Suppressor macrophage treated with lipopolysaccharide for 1 hour (primary cell): ENCODE measurements at places on chromosomes 12 and 14.

GRCh38 chr12:96213869-96214268, 19.7 kb downstream of the ELK3 start:
- no peak for DNase-seq

GRCh38 chr12:78430551-78430950, 434.0 kb upstream of the SYT1 start:
- no peak for DNase-seq

DNA sequence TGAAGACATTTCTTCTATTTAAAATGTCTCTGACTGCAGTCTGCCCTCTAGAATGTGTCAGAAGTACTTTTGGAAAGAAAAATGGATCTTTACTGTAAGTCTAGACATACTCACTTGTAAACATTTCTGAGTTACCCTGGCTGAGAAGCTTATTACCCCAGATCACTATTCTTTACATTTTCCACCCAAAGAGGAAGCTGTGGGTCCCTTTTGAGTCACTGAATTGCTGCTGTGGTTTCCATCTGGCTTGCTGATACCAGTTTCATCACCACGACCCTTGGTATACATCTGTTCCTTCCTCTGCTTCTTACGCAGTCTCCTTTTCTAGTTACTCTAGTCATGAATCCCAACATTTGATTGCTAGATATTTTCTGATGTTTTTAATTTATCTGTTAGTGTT, 20.2 kb upstream of the CLEC4D start:
- peak; percentile 95 for DNase-seq

DNA sequence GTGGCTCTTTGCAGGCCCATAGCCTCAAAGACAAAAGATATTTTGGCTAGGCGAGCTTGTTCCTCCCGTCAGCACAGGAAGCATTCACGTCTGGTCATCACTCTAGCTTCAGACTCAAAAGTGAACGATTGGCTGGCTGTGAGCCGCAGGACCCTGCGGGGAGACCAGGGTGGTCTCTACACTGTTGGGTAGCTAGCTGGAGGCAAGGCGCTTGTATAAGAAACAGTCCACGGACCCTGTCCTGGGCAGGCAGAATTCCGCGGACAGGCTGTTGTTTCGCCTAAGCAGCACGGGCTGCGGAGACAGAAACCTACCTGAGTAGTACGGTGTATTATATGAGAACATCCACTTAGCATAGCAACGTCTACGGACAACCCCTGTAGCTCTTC, 29.6 kb downstream of the WBP11 start:
- DNase-seq, result no peak

DNA sequence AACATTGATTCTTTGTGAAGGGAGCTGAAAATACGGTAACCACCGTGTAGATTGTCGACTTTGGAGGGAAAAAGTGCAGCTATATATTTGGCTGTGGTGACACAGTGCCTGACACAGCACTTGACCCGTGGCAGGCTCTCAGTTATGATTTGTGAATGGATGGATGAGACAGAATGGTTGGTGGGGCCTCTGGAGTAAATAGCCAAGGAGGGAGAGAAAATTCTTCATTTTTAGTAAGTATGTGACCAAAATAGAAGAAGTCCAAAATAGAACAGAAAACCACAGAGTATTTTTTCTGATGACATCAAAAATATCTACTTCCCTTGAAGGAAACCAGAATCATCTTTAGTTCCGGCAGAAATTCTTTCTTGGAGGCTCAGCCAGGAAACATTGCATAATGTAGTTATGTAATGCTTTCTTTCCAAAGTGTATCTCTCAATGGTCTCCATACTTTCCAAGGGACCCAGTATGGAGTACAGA, 82.0 kb upstream of the WSCD2 start:
- peak; percentile 80 for DNase-seq

- peak; percentile 92 for DNase-seq
Measured at GRCh38 chr14:68757618-68758081, 35.2 kb downstream of the ZFP36L1 start.

DNA sequence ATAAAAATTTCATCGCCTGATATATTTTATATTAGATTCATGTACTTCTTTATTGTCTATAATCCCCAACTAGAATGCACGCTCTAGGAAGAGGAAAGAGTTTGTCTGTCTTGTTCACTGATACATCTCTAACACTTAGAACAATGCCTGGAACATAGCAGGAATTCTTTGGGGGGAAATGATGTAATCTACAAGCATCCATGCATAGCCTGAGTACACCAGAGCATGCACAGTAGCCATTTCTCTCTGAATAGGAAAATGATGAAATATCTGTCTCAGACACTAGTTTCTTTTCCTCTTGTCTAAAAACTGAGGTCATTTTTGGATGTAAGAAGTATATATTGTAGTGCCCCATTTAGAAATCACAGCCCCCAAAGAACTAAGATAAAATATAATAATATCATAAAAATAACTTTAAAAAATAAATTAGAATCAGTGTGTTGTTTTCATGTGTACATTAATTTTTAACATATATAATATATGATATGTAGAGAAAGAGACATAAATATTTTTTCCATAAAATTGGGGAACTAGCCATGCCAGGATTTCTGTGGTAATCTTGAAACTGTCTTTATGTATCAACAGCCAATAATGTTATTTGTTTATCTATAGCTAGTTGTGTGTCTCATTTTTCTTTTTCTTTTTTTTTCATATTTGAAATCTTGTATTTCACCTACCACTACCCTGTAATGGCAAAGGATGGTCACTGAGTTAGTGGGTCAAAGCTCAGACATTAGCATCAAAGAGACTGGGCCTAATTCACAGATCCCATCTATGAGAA, 155.6 kb upstream of the TMCC3 start:
- DNase-seq, result peak; percentile 73

DNA sequence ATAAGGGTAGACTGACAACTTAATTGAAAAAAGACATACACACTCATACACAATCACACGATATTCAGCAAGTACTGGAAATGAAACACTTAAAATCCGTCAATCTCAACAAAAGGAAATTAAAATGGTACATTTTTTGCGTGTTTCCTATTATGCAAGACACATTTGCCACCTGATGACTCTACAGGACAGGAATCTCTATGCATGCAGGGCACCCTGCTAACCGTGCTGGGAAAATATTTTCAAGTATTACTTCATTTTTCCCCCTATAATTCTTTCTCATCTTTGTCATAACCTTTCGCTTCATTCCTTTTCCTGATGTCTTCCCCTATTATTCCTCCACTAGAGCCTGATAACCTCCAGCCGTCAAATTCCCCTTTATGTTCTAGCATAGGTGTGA, 150.2 kb downstream of the TMEM132D start:
- no peak for DNase-seq

DNA sequence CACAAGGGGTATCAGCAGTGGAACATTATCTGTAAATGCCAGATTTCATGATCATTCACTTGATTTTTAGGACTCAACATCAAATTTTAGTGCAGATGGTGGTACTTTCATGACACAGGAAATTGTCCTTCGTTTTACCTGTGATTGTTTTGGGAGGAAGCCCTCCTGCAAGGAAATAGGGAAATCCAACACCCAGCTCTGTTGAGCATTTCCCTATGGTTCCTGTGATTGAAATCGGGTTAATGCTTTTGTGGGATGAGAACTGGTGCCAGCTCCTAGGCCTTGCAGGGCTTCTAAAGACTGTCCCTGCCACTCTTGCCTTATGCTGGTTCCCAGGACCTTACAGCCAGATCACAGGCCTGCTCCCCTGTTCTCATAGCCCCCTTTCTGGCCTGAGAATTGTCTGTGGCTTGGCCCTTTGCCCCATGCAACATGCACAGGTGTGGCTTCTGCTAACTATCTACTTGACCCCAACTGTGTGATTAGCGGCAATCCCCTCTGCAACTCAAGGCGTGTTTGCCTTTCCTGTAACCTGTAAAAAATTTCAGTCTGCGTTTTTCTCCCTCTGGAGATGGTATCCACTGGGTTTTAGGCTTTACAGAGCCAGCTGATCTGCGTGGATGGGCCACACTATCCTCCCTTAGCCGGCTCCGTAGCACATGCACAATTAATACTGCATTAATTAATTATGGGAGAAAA, 112.5 kb downstream of the ETV6 start:
- DNase-seq, result no peak

DNA sequence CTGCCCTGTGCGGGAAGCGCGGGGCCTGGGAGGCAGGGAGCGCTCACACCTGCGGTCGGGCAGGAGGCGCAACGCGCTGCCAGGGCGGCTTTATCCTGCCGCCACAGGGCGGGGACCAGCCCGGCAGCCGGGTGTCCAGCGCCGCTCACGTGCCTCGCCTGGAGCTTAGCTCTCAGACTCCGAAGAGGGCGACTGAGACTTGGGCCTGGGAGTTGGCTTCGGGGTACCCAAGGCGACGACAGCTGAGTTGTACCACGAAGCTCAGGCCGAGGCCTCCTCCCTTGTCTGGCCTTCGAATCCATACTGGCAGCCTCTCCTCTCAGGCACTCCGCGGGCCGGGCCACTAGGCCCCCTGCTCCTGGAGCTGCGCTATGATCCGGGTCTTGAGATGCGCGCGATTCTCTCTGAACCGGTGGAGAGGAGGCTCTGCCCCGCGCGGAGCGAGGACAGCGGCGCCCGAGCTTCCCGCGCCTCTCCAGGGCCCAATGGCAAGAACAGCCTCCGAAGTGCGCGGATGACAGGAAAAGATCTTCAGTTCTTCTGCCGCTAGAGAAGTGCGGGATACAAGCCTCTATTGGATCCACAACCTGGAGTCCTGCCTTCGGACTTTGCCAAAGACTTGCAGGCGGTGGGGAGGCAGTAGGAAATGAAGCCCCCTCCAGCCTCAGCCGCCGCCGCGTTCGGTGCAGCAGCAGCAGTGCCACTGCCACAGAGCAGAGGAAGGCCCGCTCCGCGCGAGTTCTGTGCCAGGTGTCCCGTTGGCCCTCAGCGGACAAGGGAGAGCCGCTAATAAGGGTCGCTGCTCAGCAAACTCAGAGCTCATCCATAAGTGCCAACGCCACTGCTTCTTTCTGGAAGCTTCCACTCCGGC, 6.8 kb downstream of the SIX1 start:
- DNase-seq, result no peak

DNA sequence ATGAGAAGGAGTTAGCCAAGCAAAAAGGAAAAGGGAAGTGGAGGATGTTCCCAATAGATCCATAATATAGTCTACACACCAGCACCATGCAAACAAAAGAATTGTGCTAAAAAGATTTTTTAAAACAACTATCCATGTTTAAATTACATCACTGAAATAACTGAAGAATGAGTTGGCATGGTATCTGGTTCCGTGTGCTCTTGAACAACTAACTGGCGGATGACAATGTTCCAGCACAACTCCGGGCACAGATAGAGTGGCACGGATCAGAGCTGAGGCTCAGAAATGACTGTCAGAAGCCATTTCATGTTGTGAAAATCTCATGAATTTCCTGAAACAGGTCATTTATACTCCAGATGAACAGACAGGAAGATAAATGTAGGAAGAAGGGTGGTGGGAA, 153.1 kb downstream of the HMGA2 start:
- DNase-seq, result peak; percentile 10

DNA sequence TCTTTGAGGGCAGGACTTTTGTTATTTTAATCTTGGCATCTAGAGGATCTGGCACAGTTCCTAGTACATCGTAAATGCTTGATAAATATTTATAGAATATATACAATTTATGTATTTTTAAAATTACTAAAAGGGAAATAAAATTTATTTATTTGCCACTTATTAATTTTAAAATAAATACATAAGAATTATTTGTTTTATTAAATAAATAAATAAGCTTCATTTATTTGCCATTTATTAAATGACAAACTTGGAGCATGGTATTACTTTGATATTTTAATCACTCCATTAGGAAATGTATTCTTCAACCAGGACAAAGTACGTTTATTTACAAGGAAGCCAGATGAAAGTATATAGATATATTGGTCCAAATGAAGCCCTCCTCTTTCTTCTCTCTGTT, 118.7 kb upstream of the LRIG3 start:
- DNase-seq, result no peak

DNA sequence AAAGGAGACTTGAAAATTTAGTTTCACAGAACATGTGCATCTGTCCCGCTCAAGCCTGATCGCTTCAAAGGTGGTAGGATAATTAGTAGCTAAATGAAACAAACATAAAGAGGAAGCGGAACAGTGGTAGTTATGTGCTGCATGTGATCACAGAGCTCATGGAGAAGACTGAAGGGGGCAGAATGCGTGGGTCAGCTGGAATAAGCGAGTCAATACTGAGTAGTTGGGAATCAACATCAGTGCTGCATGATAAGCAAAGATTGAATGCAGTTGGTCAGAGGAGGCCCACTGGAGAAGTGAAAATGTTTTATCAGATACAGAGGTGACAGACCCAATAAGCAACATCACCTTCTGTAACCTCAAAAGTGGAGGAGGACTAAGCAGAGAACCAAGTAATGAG, 95.1 kb upstream of the RFX4 start:
- DNase-seq, result no peak

DNA sequence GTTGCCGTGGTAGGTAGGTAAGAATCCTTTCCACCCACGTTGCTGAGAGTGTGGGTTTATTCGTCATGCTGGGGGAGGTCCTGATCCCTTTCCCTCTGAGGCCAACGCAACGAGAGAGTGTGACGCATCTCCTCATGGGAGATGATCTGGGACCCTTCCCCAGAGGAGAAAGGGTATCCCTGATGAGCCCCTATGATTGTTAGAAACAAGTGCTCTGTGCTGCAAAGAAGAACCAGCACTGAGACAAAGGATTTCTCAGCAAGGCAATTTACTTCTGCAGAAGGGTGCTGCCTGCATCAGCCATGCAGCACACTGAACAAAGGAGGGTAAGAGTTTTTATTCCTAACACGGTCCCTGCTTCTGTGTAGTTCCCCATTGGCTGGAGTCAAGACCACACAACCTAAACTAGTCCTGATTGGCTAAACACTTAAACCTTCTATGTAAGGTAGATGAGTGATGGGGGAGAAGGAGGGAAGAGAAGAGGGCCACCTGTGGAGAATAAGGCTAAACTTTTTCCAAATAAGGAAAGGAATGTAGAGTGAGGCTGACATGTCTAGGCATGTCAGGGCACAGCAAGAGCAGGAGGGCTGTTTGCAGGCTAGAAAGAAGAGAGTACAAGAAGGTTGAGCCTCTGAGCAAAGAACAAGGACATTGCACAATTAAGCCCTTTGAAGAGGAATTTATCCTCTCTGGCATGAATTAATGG, 21.3 kb downstream of the CLEC2A start:
- DNase-seq, result no peak

DNA sequence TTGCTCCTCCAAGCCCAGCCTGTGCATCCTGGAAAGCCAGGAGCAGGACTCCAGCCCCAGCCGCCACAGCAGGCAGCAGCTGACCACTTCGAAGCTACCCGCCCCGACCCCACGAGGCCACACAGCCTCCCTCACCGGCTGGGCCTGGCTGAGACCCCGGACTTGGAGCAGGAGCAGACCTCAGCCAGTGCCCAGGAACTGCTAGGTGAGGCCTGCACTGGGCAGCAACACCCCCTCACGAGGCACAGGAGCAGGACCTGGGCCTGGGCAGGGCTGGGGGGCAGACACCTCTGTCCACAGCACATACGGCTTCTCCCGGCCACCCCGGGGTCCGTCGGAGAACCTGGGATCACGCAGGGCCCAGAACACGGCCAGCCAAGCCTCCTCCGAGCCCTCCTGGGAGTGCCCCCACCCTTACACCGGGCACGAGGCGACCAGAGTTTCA, 137.4 kb upstream of the C14orf180 start:
- DNase-seq, result no peak

DNA sequence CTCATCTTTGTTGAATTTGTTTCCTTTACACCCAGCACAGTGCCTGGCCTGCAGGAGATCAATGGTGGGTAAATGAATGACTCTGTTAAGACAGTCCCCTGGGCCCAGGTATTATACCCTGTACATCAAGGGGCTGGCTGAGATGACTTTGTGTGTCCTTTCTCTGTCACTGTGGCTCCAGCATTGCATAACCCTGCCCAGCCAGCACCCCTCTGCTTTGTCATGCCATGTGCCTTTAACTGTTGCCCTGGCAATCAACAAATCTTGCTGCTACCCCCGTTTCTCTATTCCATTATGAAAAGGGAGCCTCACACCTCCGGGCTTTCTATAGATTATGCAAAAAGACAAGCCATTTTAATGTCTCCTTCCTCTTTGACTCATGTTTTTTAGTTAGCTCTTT, 7.6 kb upstream of the FLVCR2 start:
- DNase-seq, result peak; percentile 70
